ENCODE measurements at places on chromosomes 11 and 22.
A peak's percentile ranks its signal among the peaks of the same experiment; 100 is the strongest.

- DNase-seq, result no peak
These were observed 985.3 kb upstream of the FAT3 start for GRCh38 chr11:91239359-91239758.

DNA sequence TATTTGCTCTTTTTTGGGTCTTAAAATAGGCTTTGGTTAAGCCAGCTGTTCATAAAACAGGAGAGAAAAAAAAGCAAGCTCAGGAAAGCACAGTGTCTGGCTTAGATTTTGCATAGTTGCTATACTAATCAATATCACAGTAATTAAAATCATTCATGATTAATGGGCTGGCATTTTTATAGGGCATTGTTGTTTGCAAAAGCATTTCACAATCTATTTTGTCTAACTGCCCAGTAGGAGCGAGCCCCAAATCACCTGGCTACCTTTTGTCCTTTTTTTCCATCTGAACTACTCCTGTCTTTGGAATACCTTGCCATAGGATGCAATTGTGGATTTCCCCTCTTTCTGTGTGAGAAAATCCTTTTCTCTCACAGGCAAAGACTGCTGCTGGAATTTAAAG is 619.8 kb downstream of the JRKL start:
- DNase-seq, result no peak

- no peak for DNase-seq
These were observed 211.0 kb downstream of the GRIK4 start for GRCh38 chr11:120722524-120722923.

DNA sequence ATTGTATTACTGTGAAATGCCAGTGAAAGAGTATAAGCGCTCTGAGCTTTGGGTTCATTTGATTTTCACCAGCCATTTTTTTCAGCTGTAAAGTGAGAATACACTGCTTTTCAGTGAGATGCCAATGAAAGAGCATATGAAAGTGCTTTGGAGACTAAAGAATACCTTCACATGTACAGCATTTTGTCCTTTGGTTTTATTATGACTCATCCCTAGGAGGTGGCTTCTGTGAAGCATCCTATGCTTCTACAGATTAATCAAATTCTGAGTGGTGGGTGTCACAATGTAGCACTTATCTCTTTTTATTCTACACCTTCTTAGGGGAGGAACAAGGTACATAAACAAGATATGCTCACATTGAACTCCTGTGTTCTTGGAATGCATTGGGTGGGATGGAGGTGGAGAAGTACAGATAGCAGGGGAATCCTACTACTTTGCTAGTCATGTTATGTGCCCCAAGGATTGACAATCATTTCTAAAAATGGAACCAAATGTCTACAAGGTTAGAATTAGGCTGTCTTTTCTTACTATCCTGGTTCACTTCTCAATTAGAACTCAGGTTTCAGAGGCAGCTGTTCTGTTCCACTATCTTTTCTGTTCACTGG is 18.7 kb downstream of the TRIM44 start:
- DNase-seq, result no peak

DNA sequence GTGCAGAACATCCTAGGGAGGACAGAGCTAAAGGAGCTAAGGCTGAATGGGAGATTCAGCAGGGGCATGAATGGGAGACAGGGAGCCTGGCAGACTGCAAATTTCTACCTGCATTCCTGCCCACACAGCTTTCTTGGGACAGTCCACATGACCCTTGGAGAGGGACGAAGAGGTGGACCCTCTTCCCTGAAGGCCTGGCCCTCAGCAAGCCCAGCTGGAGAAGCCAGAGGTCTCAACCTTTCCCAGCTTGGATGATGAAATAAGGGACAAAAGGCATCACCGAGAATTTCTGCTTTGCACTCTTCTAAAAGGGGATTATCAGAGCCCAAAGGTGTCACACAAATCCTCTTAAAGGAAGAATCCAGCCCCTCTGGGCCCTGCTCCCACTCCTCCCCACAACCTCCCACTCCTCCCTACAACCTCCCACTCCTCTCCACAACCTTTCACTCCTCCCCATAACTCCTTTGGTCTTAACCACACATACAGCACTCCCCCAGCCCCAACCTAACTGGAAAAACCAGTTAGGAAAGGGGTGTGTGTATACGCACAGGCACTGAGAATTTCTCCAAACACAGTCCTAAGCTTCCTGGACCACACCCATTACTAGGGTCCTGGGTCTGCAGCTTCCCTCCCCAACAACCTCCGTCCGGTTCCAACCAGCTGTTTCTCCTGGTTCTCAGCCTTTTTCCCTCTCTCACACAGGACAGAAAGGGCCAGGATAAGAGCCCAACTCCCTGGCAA is 38.4 kb downstream of the RPL27A start:
- DNase-seq, result no peak

GRCh38 chr11:2458321-2458720 is 13.5 kb downstream of the KCNQ1 start:
- no peak for DNase-seq

DNA sequence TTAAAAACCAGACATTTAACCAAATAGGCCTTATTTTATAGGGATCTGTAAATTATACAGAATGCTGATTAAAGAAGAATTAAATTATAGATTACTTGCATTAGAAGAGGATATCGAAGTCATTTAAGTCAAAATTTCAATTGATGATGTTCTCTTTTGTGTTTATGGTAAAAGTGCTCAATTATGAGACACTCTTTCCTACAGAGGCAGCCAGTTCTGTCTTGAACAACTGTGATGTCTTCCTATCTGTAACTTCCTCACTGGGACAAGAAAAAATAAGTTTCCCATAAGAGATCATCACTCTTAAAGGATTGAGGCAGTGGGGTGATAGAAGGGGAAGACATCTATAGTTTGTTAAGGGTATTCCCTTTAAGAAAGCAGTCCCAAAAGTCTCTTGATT is 613.5 kb downstream of the INSC start:
- no peak for DNase-seq

DNA sequence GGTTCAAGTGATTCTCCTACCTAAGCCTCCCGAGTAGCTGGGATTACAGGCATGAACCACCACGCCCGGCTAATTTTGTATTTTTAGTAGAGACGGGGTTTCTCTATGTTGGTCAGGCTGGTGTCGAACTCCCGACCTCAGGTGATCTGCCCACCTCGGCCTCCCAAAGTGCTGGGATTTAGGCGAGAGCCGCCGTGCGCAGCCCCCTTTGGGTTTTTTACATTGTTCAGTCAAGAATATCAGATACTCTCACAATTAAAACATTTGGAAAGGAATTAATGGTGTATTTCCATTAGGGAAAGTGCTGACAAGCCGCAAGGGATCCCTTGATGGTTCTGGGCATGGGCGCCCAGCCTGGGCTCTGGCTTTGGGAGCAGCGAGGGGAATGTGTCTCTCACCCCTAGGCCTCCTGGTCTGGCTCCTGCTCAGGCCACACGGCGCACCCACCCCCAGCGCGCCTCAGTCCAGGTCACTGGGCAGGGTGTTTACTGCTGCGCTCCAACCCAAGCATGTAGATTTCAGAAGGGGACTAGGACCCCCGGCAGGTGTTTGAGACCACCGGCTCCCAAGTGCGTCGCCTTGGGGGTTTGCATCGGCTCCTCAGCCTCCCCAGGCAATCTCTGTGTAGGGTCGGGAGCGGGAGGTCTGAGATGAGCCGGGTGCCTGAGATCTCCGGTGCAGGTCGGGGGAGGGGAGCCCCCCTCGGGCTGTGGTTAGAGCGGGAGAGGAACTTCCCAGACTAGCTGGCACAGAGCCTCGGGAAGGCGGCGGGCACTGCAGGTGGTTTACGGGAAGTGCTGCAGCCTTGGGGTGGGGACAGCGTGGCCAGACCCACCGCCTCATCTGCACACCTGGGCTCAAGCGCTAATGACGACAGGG is 809 bp upstream of the IRF7 start:
- no peak for DNase-seq

DNA sequence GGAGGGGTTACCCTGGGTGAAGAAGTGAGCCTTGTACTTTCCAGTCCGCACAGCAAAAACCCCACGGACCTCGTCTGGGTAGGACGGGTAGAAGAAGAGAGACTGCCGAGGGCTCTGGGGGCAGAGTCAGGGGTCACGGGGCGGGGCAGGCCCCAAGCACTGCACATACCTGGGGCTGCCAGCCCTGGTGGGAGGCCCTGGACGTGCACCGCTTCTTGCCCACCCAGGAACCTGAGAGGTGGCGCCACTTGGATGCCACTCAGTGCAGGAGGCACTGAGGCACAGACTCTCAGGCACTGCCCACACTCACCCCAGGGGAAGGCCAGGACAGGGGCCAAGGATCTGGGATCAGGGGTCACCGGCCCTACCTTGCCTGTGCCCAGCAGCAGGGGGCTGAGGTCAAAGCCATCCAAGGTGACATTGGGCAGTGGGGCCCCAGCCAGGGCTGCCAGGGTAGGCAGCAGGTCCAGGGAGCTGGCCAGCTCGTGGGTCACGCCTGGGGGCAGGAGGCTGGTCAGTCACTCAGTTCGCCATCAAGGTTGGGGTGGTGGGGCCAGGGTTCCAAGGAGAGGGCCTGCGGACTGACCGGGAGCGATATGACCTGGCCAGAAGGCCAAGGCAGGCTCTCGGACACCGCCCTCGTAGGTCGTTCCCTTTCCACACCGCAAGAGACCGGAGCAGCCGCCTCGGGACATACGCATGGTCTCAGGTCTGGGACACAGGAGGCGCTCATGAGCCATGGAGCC is 2.2 kb downstream of the ARSA start:
- no peak for DNase-seq

DNA sequence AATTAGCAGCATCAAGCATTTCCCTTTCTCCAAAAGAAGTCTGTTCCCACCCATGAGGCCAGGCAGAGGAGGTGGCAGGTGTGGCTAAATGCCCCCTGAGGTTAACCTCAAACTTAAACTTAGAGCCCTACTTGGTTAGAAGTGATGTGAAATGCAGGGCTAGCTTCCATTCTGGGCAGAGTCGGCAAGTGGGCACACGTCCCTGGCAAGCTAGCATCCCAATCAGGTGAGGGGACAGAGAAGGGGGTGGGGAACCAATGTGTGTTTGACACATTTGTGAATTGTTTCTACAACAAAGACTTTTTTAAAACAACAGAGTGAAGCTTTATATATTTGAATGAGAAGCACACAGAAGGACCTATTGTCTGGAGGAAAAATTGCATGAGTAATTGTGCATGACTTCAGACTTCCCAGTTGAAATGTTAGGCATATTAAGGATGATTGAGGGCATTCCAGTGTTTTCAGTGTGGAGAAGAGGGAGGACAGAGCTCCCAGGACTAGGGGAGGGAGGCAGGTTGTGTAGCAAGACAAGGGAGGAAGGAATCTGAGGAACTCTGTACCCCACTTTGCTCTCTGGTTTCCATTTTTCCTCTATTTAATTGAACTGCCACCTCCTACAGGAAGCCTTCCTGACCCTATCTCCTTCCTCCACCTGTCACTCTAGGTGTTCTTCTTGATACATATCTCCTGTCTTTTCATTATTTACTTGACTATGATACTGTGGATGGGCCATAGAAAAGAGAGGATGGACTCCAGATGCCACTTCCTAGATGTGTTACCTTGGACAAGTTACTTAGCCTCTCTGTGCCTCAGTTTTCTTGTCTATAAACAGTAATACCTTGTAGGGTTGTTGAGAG is 83.3 kb upstream of the PICALM start:
- DNase-seq, result peak; percentile 40

DNA sequence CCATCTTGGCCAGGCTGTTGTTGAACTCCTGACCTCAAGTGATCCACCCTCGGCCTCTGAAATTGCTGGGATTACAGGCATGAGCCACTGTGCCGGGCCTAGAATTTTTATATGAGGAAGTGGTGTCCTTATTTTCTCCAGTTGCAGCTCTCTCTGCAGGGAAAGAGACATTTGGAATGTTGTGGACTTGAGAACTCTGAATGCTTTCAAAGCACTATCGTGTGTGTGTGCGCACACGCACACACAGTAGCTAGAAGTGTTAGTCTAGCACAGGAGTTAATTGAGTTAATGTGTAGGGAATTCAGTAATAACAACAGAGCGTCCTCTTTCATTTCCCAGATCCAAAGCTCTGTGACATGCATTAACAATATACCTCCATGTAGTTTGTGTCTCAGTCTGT is 164.0 kb upstream of the RASSF10 start:
- DNase-seq, result no peak

DNA sequence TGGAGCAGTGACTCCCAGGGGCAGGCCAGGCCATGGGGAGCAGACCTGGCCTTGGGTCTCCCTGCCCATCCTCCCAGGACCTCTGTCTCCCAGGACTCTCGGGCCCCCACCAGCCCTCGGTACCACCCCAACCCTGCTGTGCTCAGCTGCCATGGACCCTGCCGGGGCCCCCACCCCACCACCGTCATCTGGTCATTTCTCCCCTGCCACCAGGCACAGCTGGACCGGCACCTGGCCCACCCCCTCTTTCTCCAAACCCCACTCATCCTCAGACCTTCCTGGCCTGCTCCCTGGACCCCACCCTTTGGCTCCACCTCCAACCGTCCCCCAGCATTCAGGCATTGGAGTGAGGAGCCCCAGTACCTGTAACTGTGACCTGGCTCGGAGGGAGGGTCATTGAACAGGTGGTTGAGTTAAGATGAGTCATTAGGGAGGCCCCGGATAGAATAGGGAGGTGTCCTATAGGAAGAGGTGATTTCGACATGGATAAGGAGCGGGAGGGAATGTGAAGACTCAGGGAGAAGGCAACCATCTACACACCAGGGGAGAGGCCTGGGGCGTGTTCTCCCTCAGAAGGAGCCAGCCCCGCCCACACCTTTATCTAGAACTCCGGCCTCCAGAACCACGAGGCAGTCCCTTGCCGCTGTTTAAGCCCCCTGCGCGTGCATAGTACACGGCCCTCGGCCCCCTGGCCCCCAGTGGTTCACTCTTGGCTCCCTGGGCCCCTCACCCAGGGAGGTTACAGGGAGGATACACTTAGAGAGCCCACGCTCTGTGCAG is 1395.9 kb downstream of the BRD1 start:
- DNase-seq, result no peak

DNA sequence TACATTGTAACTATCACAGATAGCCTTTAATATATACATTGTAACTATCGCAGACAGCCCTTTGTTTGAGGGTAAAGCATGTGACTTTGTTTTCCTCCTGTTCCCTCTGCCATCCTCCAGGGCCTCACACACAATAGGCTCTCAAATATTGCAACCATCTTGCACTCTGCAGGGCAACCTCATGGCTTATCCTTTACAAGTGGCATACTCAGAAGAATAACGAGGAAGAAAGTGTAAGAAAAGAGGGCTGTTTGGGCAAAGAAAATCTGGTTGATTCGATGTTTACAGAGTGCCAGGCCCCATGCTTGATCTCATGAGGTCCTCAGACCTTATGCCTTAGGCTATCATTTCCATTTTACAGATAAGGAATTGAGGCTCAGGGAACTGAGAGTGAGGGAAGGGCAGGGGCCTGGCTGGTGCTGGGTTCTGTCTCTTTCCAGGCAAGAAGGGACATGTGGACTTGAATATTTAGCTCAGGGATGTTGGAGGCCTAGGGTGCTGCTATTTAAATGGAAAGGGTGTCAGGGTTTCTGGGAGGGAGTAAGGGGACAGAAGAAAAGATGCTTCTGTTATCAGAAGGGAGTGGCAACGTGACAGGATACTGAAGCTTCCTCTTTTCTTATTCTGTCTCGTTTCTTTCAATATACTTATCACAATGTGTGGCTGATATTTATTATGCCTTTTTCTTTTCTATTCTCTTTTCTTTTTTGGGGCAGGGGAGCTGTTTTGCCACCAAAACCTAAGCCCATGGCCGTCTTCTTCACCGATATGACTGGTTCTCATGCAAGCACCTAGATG is 1.1 kb upstream of the SAMM50 start:
- DNase-seq, result no peak

- DNase-seq, result no peak
These were observed 1065.9 kb downstream of the LRRC4C start for GRCh38 chr11:40393511-40393910.

Measured in nucleus accumbens (tissue), 56 donors.